H1 (cell line): ENCODE measurements at places on chromosomes 7 and 10. TPM values are rescaled to one million over a fixed set of nuclear protein-coding genes. Genes with fewer than 3 reads are reported as not detected.
A peak's percentile ranks its signal among the peaks of the same experiment; 100 is the strongest.

Gene GPR85
- polyA plus RNA-seq = 0.06 and 0.11 TPM in 2 replicates

Gene CLCN1
- polyA plus RNA-seq = 0.36 and 0.38 TPM in 2 replicates

Gene SPDYE2
- not detected in 2 replicates for polyA plus RNA-seq

Gene PHF14
- 8.6 and 17.9 TPM in 2 replicates for polyA plus RNA-seq

Gene THSD7A
- 0.30 and 0.44 TPM in 2 replicates for polyA plus RNA-seq

Gene PDE6C
- polyA plus RNA-seq = not detected in 2 replicates

Gene CRPPA
- polyA plus RNA-seq = 0.20 and 0.23 TPM in 2 replicates

Gene PIK3AP1
- polyA plus RNA-seq = 0.99 and 1.9 TPM in 2 replicates

Gene HPSE2
- polyA plus RNA-seq = 0.28 and 0.41 TPM in 2 replicates

Gene ASB4
- polyA plus RNA-seq = not detected in 2 replicates

Gene CALHM1
- 0.29 and 0.49 TPM in 2 replicates for polyA plus RNA-seq

- no peak for DNase-seq
Observed at GRCh38 chr7:28958235-28958979, at the start of gene TRIL. TRIL (minus strand) TSS chr7:28958330; CDS start chr7:28958046, 284 bp downstream.

DNA sequence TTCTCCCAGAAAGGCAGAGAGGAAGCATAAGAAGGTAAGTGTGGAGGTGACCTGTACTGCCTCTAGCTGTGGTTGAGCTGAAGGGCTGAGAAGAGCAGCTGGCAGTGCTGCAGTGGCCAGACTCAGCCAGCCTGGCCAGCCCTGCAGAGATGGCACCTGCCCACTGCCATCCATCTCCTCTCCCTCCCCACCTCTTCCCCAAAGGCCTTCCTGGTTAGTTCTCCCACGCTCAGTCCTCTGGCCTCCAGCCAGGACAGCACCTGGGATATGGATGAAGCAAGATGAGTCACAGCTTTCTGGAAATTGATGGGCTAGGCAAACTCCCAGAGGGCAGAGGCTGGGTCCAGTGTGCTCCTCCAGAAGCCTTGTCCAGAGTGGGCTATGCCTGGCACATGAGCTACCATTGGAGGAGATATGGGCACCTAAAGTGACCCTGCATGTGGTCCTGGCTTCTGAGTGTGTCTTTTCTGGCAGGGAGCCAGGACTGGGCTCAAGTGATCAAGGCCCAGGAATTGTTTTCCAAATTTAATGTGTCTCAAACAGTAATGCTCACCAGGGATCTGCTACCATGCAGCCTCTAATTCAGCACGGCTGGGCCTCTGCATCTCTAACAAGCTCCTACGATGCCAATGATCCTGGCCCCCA is 81.0 kb upstream of the CACUL1 start:
- DNase-seq = no peak

DNA sequence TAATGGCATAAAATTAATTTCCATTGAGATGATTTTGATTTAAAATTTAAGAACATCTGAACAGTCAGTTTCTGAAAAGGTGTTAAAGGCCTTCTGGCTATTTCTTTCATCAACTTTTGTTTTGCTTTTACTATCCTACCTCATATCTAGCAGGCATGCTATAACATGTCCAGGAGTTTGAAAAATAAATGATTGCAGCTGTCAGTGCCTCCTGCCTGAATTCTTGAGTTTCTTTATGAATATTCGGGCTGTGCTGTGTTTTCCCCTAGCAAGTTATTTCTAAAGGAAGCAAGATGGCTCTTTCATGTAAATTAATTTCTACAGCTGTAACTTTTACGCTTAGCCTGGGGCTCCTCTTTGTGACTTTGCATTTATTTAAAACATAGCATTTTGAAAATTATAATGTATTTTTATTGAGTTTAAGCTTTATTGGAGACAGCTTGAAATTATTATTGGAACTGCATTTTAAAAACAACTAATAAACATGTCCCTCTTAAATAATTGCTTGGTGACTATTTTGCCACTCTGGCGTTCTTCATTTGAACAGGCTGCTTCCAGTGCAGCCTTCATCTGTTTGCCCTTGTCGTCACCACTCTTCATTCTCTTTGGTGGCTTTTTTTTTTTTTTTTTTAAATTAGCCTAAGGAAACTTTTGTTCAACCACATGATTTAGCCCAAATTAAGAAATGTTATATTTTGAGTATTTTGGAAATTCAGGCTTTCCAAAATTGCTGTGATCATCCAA is 1083.4 kb upstream of the LRRN3 start:
- DNase-seq = no peak

GRCh38 chr7:1925973-1926907 is 256.2 kb downstream of the ELFN1 start:
- no peak for DNase-seq

DNA sequence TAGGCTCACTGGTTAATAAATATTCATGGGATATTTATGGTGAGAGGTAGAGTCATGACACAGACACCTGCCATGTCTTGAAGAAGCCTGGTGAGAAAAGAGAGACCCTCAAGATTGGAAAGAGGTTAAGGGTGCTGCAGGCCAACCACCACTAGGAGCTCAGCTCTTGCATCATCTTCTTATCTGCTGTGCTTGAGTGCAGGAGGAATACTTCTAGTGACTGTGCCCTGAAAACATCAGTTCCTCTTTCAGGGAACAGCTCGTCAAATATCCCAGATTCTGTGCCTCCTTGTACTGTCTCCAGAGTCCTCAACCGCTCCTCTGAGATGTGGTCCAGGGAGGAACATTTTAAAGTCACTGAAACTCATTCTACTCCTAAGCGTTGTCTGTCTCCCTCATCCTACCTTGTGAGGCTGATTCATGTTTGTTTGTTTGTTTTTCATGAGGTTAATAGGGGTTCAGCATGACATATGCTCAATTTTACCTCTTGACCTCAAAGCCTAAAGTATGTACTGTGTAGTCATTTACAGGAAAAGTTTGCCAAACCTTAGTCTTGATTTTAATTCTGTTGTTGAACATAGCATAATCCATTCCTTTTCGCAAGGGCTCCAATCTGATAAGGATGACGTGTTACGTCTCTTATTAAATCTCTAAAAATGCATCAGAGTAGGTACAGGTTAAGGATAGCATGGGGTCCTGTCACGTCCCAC is 293.1 kb downstream of the C7orf25 start:
- DNase-seq = no peak

DNA sequence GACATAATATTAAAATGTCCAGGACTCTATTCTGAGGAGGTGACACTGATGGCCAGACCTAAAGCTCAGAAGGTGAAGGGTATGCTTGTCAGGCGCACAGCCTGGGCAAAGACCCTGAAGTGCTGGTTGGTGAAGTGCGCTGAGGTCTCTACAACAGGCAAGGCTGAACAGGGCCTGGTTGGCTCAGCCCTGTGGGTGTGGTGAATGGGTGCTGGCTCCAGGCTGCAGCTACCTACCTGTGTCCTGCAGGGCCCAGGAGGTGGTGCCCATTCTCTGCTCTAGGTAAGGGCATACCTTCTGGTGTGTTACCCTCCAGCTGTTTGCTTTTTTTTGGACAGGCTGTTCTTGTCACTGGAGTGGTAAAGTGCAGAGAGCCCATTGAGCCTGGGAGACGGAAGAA is 85.1 kb downstream of the RAMP3 start:
- DNase-seq = no peak

- DNase-seq = peak; percentile 94
Observed at GRCh38 chr10:93115661-93116383, 42.1 kb downstream of the CYP26A1 start.

GRCh38 chr7:85065306-85065705 is 121.5 kb downstream of the SEMA3D start:
- DNase-seq = no peak

- peak; percentile 81 for DNase-seq
Observed at GRCh38 chr7:99141841-99142726, 1.8 kb downstream of the SMURF1 start.

- DNase-seq = no peak
Observed at GRCh38 chr7:32150589-32150988, 80.4 kb upstream of the PDE1C start.

DNA sequence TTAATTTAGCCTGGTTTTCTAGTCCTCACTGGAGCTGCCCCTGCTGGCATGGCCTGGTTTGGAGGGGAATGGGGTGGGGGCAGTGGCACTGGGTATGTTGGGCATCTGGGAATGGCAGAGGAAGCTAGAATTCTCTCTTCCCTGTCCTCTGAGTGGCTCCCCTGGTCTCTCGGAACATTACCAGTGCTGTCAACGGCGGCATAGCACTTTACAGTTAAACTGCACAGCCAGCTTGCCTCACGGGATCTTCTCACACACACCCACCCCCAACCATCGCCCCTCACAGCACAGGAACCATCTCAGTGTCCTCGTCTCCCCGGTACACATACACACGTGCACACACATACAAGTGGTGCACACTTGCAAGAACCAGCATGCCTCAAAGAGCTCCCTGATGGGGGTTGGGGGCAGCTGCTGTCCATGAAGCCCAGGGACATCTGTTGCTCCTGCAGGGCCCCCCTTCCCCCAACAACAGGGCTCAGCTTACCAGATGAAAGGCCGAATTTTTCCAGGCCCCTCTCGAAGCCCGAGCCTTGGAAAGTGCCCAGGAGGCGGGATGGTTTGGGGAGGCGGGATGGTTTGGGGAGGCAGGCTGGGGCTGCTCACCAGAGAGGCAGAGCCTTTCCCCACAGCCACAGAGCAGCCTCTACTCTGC is 41.0 kb downstream of the TSPAN15 start:
- DNase-seq = no peak

DNA sequence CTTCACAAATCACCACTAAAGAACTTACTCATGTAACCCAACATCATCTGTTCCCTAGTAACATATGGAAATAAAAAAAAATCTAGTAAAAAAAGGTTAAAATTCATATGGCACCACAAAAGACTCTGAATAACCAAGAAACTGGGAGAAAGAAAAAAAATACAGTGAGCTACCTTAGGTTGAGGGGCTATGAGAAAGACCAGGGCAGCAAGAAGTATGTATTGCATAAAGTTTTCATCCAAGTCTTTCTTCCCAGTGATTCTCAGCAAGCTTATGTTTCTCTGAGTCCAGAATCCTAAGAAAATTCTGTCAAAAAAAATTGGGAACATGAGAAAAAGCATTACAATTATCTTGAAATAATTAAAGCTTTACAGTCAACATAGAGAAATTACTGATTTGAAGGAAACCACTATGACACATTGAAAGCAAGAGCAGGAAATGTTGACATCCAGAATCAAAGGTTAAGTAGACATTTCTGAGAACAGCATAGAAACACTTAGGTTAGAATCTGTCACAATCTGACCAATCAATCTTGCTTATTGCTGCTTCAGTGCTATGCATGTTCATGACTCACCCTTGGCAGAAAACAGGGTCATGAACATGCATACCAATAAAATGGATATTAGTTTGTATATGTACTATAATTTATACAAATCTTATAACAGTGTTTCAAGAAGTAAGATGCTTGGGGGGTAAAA is 494.0 kb upstream of the POT1 start:
- DNase-seq = no peak

- DNase-seq = no peak
Observed at GRCh38 chr7:47714669-47715607, 133.0 kb upstream of the TNS3 start.

- DNase-seq = no peak
Observed at GRCh38 chr7:114976666-114977065, 54.8 kb downstream of the MDFIC start.

- no peak for DNase-seq
Observed at GRCh38 chr10:21021843-21022594, 124.9 kb upstream of the NEBL start.

- DNase-seq = no peak
Observed at GRCh38 chr10:124535731-124536495, 74.3 kb downstream of the LHPP start.
